ENCODE measurements at places on chromosomes 4 and X. TPM values are rescaled to one million over a fixed set of nuclear protein-coding genes. Genes with fewer than 3 reads are reported as not detected.

- H3K27me3 ChIP-seq: no peaks in the 10 kb centered on the region
- H3K4me1 ChIP-seq: peaks cover 43% of the 10 kb centered on the region
- peaks cover 3% of the 10 kb centered on the region for H3K36me3 ChIP-seq
- H3K27ac ChIP-seq: peak overlapping the region; percentile 98
Observed at GRCh38 chr4:102825261-102826091, 1.9 kb downstream of the UBE2D3 start.

- no peak overlapping the region for H3K27ac ChIP-seq
- DNase-seq: no peak
- no peaks in the 10 kb centered on the region for H3K27me3 ChIP-seq
- no peaks in the 10 kb centered on the region for H3K36me3 ChIP-seq
- no peaks in the 10 kb centered on the region for H3K4me1 ChIP-seq
Observed at GRCh38 chrX:1472975-1473374, 20.3 kb upstream of the ASMTL start.

KLF8 gene
- total RNA-seq: 1.0 TPM

PNMA6A gene
- 1.8 TPM for total RNA-seq

- no peaks in the 10 kb centered on the region for H3K27me3 ChIP-seq
- H3K4me3 ChIP-seq: peak overlapping the region; percentile 45
- no peaks in the 10 kb centered on the region for H3K36me3 ChIP-seq
- peak overlapping the region; percentile 75 for H3K27ac ChIP-seq
- peaks cover 20% of the 10 kb centered on the region for H3K4me1 ChIP-seq
Observed at GRCh38 chr4:121155893-121156292, 8.2 kb downstream of the TNIP3 start.

- H3K4me3 ChIP-seq: no peak overlapping the region
- H3K27me3 ChIP-seq: peaks cover 7% of the 10 kb centered on the region
- DNase-seq: no peak
- no peaks in the 10 kb centered on the region for H3K36me3 ChIP-seq
- H3K27ac ChIP-seq: no peak overlapping the region
Observed at GRCh38 chr4:26473893-26474292, 16.4 kb downstream of the CCKAR start.

DNA sequence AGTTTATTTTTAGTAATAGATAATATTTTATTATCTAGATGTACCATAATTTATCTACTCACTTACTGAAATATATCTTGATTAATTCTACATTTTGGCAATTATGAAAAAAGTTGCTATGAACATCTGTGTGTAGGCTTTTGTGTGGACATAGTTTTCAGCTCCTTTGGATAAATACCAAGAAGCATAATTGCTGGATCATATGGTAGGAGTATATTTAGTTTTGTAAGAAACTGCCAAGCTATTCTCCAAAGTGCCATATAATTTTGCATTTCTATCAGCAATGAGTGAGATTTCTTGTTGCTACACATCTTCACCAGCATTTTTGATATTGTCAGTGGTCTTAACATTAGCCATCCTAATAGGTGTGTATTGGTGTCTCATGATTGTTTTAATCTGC, 882.6 kb upstream of the GRIA3 start:
- H3K4me3 ChIP-seq: no peak overlapping the region
- no peaks in the 10 kb centered on the region for H3K27me3 ChIP-seq
- no peak for DNase-seq
- no peaks in the 10 kb centered on the region for H3K36me3 ChIP-seq
- H3K27ac ChIP-seq: no peak overlapping the region
- H3K4me1 ChIP-seq: no peaks in the 10 kb centered on the region

GRCh38 chr4:63349674-63350025, 1059.6 kb downstream of the TECRL start:
- H3K27me3 ChIP-seq: no peaks in the 10 kb centered on the region
- H3K36me3 ChIP-seq: no peaks in the 10 kb centered on the region
- no peak overlapping the region for H3K27ac ChIP-seq
- no peak overlapping the region for H3K4me3 ChIP-seq
- no peaks in the 10 kb centered on the region for H3K4me1 ChIP-seq

SH3TC1 gene
- total RNA-seq: 192 TPM

- peaks cover 7% of the 10 kb centered on the region for H3K27me3 ChIP-seq
- DNase-seq: no peak
- no peaks in the 10 kb centered on the region for H3K4me1 ChIP-seq
- no peak overlapping the region for H3K27ac ChIP-seq
- H3K4me3 ChIP-seq: no peak overlapping the region
Observed at GRCh38 chr4:90071289-90072235, 55.6 kb upstream of the CCSER1 start.

- H3K36me3 ChIP-seq: no peaks in the 10 kb centered on the region
- no peak overlapping the region for H3K27ac ChIP-seq
- H3K27me3 ChIP-seq: no peaks in the 10 kb centered on the region
- DNase-seq: no peak
- H3K4me1 ChIP-seq: peaks cover 21% of the 10 kb centered on the region
Observed at GRCh38 chr4:133156556-133156955, 7.5 kb downstream of the PCDH10 start.

DNA sequence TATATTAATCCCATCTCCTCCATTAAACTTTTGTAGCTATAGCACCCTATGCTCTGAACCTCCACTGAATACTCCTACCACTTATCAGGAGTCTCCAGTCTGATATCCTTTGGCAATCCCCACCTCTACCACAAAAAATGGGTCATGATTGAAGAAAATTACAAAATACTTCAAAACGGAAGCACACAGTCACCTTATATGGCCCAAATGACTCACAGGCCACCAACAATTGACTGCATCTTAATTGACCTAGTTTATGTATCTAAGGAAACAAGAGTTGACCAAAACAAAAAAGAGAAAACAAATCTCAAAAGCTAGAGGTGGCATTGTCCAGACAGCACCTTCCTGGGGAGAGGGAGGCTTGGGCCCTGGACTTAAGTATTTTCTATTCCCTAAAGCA, 120.0 kb upstream of the DIAPH2 start:
- H3K4me1 ChIP-seq: no peaks in the 10 kb centered on the region
- no peak overlapping the region for H3K4me3 ChIP-seq
- no peak for DNase-seq
- no peak overlapping the region for H3K27ac ChIP-seq
- H3K36me3 ChIP-seq: no peaks in the 10 kb centered on the region
- H3K27me3 ChIP-seq: no peaks in the 10 kb centered on the region

- no peak overlapping the region for H3K4me3 ChIP-seq
- no peak overlapping the region for H3K27ac ChIP-seq
- H3K36me3 ChIP-seq: no peaks in the 10 kb centered on the region
Observed at GRCh38 chr4:25903900-25904747, 9.9 kb upstream of the SMIM20 start.
